ENCODE measurements at places on chromosomes 6 and 20.

DNA sequence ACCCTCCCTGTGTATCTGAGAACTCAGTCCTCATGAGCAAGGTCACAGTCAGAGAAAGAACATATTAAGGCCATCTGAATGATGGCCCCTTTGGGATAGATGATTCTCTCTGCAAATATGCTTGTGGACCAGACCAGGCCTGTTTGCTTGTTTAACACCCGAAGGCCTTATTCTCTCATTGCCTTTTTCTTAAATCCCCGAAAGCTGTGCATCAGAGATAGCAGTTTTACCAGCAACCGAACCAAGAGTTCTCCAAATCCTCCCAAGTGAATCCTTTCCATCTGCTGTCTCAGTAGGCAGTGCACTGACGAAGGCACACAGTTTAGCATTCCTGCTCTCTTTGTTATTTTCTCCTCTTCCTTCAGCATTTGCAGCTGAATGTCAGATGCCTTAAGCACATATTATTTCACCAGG lies 79.8 kb downstream of the TRMT6 start:
- DNase-seq: no peak

DNA sequence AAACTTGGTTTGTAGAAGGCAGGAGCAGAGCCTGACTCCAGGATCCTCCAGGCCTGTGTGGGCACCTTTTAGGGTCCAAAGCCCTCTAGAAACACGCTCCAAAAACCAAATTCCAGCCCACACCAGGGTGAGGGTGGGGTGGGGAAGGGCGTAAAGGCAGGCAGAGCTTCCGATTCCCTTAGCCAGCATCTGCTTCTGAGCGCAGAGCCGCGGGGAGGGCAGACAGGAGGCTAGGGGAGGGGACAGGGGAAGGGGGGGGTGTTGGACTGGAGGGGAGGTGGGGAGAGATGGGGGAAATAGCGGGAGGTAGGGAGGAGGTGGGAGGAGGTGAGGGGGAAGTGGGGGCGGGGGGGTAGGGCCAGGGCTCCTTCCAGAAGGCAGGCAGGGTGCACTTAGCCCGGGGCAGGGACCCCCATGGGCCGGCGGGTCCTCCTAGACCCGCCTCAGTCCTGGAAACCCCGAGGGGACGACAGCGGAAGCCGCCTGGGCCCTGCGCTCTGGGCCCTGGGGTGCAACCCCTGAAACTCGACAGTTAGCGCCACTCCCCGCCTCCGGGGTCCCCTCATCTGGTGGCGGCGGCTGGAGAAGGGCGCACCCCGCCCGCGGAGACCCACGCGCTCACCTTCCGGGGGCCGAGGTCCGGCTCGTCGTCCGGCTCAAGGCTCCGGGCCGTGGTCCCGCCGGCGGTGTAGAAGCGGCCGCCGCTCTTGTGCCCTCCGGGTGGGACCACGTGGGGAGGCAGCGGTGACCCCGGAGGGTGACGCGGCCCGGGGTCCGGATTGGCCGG lies 22.0 kb upstream of the FRMD1 start:
- DNase-seq: no peak

DNA sequence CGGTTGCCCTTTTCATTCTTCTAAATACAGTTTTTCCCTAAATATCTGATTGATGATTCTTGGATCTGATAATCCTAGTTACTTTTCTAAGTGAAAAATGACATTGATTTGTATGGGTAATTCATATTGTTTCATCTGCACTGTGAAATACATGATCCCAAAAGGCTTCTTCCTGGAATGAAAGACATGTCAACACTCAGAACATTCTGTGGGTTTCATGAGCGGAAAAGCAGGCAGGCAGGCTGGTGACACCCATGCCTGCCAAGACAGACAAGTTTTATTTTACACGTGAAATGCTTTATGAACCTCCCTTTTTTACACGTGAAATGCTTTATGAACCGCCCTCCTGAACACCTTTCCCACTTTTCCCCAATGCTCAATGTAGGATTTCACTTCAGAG lies 105.0 kb downstream of the PRKN start:
- DNase-seq: no peak

- no peak for DNase-seq
These were observed 184.2 kb downstream of the CDH4 start for GRCh38 chr20:61436283-61436666.

GRCh38 chr6:17102258-17102870 lies 514 bp downstream of the STMND1 start:
- DNase-seq: no peak

DNA sequence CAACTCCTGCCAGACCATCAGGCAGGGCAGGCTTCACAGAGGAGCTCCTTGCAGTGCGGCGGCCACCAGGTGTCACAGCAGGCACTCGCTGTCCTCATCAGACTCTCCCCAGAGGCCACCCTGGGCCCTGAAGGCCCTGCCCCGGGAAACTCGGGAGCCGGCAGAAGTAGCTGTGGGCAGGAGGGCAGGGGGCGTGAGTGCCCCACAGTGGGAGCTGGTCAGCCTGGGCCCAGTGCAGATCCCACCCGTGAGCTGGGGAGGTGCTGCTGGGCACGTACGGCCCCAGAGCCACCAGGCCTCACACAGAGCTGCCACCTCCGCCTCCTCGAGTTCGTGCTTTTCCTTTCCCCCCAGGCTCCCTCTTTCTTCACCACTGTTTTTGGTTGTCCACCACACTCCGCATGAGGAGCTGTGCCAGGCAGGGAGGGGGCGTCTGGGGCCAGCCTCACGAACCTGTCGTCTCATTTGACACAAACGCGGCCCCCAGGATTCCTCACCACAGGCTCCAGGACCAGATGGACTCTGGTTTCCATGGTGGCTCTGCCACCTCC lies 33.8 kb downstream of the FRMD1 start:
- DNase-seq: no peak

- no peak for DNase-seq
These were observed 157.2 kb downstream of the ZDHHC14 start for GRCh38 chr6:157538168-157538567.

GRCh38 chr6:116812051-116812650 lies 16.7 kb downstream of the GPRC6A start:
- DNase-seq: no peak

GRCh38 chr20:34362502-34363061 lies 491 bp upstream of the ITCH start:
- no peak for DNase-seq

- no peak for DNase-seq
These were observed 154.6 kb upstream of the SOX4 start for GRCh38 chr6:21438986-21439352.

DNA sequence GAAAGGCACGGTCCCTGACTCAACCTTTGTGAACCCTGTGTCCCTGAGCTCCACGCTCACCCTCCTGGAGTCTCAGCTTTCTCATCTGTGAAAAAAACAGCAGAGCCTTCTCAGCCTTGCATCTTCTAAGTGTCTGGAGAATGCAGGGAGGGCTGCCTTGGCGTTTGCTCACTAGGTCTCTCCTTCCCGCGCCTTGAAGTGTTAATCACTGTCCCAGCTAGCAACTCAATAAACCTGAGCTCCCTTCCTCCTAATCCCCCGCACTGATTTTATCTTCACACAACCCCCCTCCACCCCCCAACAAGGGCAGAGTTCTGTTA lies 34.9 kb upstream of the FOXC1 start:
- no peak for DNase-seq

DNA sequence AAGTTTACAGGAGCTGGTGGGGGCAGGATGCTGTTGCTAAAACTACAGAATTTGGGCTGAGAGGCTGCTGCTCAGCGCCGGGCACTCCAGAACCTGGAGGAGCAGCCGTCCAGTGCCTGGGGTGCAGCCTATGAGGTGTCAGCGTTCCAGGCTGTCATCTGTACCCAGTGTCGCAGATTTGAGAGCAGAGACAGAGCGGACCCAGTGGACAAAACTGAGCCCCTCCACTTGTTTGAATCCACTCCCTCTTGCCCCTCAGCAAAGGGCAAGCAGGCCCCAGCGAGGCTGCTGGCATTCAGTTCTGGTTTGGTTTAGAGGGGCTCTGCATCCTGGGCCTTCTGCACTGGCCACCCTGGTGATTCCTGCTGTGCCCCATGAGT lies 144.3 kb downstream of the TBC1D7 start:
- DNase-seq: no peak

- DNase-seq: no peak
These were observed 2.8 kb downstream of the PDE10A start for GRCh38 chr6:165659945-165660856.

GRCh38 chr6:88722686-88723085 lies 240.7 kb downstream of the RNGTT start:
- DNase-seq: no peak

- no peak for DNase-seq
These were observed at the start of gene CAP2 for GRCh38 chr6:17392978-17393891. CAP2 (plus strand) TSS chr6:17393595; CDS start chr6:17421556, 27,961 bp downstream.

DNA sequence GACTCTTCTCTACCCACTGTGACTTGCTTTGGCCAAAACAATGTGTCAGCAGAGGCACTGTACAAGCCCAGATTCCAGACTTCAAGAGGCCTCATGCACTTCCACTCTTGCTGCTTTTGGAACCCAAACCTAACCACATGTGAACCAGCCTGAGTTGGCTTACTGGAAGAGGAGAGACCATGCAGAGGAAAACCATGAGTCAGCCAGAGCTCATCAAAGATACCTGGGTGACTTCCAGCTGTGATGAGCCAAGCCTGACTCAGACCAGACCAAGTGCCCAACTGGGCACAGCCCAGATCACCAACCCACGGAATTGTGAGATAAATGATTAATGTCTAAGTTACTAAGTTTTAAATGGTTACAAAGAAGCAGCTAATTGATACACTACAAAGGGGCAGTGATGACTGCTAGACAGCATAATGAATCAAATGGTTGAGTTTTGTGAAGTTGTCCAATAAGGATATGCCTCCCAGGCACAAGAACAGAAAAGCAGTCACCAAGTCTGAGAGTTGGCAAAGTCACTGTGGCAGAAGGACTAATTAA lies 16.2 kb upstream of the BEND6 start:
- no peak for DNase-seq

- no peak for DNase-seq
These were observed 193.3 kb downstream of the PHACTR1 start for GRCh38 chr6:12909833-12910232.

- no peak for DNase-seq
These were observed 637.5 kb upstream of the MAN1A1 start for GRCh38 chr6:119986934-119987549.

GRCh38 chr20:48620507-48621375 lies 207.1 kb downstream of the PREX1 start:
- DNase-seq: peak; percentile 31

- DNase-seq: no peak
These were observed 70.2 kb upstream of the KIF25 start for GRCh38 chr6:167927246-167927645.

DNA sequence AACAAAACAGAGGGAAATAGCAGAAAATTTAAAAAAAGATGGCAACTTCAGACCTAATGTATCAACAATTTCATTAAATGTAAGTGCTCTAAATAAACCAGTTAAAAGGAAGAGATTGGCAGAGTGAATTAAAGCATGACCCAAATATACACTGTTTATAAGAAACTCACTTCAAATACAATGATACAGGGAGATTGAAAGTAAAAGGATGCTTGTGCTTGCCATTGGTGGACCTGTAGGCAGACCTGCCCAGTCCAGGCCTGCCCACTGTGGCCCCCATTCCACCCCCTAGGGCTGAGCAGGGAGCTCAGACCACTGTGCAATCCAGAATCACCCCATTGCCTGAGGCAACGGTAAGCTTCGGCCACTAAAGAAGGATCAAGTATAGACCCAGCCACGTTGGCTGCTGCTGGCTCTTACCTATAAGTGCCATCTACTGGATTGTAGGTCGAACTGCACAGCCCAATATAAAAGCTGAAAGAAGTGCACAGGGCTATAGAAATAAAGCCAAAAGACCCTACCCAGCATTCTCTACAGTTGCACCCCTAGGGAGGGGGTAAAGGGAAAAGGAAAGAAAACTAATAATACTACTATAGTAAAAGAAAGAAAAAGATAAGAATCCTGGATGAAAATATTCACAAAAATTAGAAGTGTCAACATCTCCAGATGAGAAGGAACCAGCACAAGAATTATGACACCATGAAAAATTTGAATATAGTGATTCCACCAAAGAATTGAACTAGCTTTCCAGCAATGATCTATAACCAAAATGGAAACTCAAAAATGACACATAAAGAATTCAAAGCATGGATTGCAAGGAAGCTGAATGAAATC lies 36.1 kb downstream of the PSMB1 start:
- peak; percentile 45 for DNase-seq

- no peak for DNase-seq
These were observed 394.4 kb upstream of the ADGRB3 start for GRCh38 chr6:68240726-68241125.

GRCh38 chr6:48835421-48835958 lies 627.6 kb downstream of the MMUT start:
- no peak for DNase-seq

DNA sequence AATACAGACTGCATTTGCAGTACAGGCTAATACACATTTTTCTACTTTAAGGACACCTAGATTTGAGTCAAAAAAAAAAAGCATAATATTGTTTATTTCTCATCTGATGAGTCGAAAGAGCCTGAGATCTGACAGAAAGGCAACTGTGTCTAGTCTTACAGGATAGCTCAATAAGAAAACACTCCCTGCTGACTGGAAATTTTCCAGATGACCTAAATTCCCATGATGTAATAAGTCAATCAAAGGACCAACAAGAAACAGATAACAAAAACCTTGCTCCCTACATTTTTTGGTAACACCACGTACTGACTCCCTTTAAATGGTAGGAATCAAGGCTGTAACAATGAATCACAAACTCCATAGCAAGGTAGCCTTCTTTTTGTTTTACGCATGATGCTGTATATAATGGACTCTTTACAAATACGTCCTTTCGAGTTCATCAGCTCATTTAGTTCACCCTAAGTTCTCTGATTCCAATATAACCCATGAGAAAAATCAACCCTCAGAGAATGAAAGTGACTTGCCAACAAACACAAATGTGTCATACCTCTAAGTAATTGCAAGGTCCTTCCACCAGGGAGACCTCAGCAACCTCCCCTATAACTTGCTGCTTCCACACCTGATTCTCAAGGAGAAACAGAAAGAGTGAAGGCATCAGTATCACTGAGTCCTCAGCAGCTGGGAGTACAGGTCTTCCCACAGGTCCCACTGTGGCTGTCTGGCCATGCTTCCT lies 12.1 kb downstream of the TBX18 start:
- DNase-seq: no peak

DNA sequence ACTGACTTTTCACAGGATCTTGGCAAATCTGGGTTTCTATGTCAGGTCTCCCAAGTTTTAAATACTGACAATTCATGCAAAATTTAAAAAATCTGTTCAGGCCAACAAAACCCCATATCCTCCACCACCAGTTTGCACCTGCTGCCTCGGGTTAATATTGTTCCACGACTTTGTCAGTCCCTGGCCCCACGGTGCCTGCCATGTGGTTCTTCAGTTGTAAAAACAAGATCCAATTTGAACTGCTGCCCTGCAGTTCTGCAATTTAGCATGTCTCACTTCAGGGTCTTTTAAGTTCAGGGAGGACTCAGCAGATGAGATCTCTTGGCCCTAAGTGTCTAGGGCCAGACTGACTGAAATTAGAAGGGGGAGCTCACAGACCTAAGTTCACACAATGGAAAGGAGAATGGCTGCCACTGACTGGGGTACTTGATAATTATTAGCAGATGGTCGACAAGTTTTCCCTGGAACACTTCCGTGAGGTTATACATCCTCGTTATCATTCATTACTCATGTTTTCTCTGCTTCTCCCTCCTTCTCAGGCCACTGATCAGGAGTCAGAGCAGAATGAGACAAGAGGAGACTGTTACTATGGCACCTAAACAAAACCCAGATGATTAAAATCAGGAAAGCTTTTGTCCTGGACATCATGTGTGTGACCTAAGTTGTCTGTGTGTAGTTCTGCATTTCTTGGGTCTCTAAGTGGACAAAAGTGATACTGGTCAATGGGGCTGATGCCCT lies 223.6 kb downstream of the KIF16B start:
- DNase-seq: no peak

GRCh38 chr6:108250240-108250866 lies 10.5 kb downstream of the SNX3 start:
- no peak for DNase-seq

Data from glomerular endothelial cell (primary cell).